Activated CD8-positive, alpha-beta memory T cell treated with anti-CD3 and anti-CD28 coated beads for 1 hour (primary cell): ENCODE measurements at places on chromosomes 5 and 9.

- no peak for DNase-seq
Measured at GRCh38 chr5:80182809-80183580, 72.9 kb downstream of the SERINC5 start.

DNA sequence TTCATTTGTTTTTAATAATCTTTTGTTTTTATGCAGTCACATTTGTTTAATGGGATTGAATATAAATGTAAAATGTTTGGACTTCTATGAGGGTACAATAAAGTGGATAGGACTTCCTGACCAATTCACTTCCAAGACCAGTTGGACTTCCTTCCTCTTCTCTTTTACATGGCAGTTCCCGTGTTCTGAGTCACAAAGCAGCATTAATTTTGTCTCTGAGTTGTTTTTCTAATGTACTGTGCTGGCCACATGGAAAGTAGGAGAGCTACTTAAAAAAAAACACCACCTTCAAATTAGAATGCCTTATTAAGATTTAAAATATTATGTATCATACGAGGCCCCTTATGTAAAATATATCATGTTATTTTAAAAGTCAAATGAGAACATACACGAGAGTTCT is 87.3 kb downstream of the CCDC171 start:
- DNase-seq = no peak

DNA sequence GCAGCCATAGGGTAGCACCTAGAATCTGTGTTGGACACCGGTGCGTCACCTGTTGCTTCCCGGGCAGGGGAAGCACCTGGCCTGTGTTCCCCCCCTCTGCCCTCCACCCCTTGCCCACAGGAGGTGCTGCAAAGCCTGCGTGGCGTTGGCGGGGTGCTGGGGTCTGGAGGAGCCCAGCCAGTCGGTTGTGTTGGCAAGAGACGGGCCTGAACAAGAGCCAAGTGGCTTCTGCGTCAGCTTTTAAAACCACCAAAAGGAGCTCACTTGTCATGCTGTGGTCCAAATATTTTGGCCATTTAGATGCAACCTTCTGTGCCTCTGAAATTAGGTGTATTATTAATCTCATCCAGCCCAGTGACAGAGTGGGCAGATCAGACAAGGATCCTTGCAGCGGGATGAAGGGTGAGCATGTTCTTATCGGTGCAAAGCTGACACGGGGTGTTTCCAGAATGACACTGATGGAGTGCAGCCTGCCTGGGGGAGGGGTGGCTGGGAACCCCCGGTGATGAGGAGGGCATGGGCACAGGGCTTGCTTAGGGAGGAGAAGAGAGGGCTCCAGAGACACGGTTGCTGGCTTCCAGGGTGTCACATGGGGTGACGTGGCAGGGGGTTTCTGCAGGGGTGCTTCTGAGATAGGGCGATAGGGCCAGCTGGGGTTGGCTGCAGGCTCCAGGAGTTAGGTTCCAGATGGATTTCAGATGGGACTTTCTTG is 9.7 kb upstream of the RXRA start:
- no peak for DNase-seq

- no peak for DNase-seq
Measured at GRCh38 chr5:6107675-6108539, 270.4 kb downstream of the MED10 start.

GRCh38 chr5:111643499-111643898 is 113.5 kb downstream of the NREP start:
- no peak for DNase-seq

DNA sequence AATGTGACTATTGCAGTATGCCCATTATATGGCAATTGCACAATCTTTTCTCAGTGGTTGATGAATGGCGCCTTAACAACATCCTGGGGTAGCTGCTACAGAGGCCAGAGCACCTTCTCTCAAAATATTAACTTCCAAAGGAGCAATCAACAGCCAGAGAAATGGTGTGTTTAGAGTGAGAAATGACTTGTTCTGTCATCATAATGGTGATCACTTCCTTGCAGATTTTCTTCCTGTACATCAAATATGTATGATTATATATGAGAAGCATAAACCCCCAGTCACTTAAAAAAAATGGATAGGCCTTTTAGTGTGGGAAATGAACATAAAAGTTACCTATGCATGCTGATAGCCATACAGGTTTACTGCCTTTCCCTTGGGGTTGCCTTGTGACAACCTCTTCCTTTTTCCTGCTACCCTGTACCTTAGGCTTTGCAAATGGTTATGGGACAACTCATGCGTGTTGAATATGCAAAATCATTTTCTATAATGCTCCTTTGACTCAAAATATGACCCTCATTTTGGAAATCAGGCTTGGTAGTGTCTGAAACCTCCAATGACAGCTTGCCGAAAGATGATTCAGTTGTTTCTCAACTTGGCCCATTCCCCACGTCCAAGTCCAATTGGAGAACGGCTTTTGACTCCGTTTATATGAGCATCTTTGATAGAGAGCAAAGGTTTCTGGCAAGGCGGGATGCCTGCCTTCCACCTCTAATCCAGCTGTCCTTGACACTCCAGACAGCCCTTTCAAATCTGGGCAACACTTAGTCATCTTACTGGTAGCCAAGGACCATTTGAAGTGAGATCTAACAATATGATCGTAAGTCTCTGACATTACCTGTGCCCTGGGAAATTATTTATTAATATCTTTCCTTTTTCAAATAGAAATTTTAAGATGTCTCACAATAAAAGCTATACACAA is 69.3 kb downstream of the SLC1A1 start:
- DNase-seq = no peak

DNA sequence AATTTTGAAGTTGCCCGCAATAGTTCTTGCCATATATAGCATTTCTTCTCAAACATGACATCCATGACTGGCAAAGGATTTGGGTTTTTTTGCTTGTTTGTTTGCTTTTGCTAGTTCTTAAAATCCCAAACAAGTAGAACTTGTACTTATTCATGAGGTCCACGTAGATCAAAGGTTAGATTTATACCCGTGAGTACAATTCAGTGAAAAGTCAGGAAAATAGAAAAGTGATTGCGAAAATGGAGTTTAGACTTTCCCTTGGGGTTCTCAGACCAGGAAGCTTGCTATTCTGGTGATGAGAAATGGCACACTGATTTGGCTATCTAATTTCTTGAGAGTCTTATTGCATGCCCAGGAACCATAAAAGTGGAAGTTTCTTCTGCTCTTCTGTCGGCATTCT is 304.7 kb downstream of the CTNND2 start:
- DNase-seq = no peak

DNA sequence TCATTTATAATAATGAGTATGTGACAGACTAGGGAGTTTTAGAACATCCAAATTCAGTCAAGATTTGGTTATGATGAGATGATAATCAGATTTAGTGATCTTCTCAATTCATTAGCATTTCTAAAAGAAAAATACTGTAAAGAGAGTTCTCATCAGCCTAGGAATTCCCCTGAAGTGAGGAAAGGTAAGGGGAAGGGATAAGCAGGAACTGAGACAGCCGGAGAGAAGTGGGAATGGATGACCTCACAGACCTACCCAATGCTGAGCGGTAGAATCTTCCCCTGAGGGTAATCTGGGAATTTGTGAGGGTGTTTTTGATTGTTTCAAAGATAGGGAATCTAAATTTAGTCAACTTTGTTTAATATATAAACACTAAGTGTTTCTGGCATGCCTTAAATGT is 16.7 kb upstream of the GPBP1 start:
- no peak for DNase-seq

DNA sequence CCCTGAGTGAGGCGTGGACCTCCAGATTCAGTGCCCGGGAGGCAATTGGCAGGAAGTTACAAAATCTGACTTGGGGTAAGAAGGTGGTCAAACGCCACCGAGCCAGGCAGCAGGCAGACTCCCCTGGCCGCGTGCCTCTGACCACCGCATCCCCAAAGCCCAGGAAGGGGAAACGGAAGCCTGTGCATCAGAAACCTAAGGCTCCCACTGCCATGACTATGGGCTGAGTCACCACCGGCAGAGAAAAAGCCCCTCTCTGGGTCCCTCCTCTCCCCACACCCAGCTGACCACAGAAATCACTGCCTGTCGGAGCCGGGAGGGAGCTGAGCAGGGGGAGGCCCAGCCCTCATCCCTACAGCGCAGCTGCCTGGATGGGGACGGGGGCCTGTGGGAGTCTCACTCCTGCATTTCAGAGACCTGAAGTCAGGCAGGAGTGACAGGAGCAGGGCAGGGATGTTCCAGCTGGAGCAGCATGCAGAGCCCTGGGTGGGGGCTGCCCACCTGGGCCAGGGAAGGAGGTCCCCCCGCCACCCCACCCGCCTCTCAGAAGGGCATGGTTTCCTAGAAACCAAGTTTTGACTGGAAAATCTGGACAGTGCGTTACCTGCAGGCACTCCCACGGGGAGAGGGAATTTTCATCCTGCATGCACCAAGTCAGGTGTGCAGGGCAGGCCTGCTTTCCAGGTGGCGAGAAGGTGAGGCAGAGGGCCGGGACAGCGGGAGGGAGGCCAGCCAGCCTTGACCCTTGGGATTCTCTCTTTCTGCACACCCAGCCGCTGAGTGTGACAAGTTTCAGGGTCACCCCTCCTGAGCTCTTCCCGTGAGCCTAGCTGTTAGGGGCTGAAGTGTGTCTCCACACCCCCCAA is 68.2 kb downstream of the LRSAM1 start:
- no peak for DNase-seq

- no peak for DNase-seq
Measured at GRCh38 chr5:23289162-23289561, 218.2 kb upstream of the PRDM9 start.

- DNase-seq = no peak
Measured at GRCh38 chr5:120146787-120147186, 317.3 kb upstream of the PRR16 start.

DNA sequence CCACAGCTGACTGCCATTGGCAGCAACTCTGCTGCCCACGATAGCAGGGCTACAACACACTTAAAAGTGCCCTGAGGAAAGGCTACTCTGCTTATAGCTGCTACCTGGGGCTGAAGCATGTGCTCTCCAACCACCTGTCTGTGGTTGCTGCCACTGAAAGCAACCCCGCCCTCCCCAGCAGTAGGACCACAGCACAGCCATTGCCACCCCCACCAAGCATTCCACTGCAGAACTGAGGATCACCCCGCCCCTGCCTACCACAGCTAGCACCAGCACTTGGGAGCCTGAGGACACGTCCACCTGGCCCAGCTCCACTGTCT is 85.8 kb downstream of the LPAR1 start:
- no peak for DNase-seq

DNA sequence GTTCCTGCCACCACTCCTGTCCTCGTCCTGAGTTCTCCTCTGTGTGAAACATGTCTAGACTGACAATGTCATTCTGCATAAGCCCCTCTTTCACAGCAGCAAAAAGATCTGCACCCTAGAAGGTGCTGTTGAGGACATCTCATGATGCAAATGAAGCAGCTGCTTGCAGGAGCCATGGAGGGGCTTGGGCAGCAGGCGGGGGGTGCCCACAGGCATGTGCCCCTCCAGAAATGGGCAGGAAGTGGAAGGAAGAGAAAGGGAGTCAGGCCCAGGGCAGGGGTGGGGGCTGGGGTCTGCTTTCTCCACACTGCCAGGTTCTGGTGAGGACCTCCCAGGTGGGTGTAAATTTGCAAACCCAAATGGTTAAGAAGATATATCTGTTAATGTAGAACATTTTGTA is 54.5 kb upstream of the KCNMB1 start:
- DNase-seq = no peak

- DNase-seq = no peak
Measured at GRCh38 chr5:1800472-1801221, 560 bp upstream of the NDUFS6 start.
